SJCRH30 (cell line): ENCODE measurements at places on chromosomes 11 and 22. TPM values are rescaled to one million over a fixed set of nuclear protein-coding genes. Genes with fewer than 3 reads are reported as not detected.

OR4A16 gene
- total RNA-seq: not detected in 2 replicates

TSPO gene
- 0.89 and 1.9 TPM in 2 replicates for total RNA-seq

SAA2 gene
- not detected in 2 replicates for total RNA-seq

GRCh38 chr11:19039409-19039808 lies 21.1 kb downstream of the MRGPRX2 start:
- DNase-seq: no peak

DNA sequence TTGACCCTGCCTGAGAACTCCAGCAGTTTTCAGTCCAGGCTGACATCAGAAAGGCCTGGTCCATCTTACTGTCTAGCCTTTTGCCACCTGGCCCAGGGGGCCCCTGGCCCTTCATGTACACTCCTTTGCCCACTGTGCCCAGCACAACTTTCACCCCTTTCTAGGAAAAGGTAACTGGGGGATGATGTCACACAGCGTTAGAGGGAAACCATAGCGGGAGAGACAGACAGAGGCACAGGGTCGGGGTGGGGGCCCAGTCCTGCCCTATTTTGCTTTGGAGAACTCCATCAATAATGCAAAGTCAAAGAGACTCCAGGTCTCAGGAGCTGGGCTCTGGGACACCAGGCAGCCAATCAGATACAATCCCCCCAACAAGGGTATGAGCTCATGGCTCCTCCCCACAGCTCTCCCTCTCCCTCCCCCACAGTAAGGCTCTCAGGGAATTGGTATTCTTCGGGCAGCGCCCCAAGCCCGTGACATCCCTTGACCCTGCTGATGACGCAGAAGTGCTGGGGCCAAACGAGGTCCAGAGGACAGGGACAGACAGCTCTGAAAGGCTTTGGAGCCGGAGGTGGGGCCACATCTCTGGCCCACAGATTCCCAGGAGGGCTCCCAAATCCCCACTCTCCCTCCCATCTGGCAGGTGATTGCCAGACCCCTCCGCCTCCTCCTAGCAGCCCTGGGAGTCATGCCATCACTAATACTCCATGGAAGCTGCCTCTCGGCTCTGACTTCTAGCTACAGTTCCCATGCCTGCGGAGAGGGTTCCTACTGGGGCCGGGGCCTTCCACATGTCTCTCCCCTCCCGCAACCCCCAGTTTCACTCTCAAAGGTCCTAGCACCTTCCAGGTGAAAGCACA lies 5.9 kb downstream of the USP2 start:
- peak; percentile 68 for DNase-seq

- DNase-seq: no peak
These were observed 202.9 kb downstream of the FAM76B start for GRCh38 chr11:95586661-95587060.

GRCh38 chr11:116913000-116913399 lies 75.6 kb upstream of the APOA1 start:
- DNase-seq: no peak

DNA sequence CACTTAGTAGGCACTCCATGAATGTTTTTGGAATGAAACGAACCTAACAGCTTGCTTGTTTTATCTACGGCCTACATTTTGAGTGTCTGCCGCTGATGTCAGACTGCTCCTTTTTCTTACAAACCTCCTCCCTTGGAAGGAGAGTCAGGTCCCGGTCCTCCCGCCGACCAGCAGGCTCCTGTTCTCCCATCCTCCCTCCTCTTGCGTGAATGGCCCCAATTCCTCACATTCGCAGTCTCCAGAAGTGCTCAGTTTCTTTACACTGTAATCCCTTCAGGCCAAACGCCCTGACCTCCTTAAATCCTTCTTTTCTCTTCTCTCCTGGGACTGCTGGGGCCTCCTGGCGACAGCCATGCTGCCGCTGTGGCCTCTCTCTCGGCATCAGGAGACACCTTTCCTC lies 82.6 kb upstream of the CSNK2A3 start:
- no peak for DNase-seq

GRCh38 chr11:73053964-73054363 lies 88.2 kb downstream of the FCHSD2 start:
- no peak for DNase-seq

DNA sequence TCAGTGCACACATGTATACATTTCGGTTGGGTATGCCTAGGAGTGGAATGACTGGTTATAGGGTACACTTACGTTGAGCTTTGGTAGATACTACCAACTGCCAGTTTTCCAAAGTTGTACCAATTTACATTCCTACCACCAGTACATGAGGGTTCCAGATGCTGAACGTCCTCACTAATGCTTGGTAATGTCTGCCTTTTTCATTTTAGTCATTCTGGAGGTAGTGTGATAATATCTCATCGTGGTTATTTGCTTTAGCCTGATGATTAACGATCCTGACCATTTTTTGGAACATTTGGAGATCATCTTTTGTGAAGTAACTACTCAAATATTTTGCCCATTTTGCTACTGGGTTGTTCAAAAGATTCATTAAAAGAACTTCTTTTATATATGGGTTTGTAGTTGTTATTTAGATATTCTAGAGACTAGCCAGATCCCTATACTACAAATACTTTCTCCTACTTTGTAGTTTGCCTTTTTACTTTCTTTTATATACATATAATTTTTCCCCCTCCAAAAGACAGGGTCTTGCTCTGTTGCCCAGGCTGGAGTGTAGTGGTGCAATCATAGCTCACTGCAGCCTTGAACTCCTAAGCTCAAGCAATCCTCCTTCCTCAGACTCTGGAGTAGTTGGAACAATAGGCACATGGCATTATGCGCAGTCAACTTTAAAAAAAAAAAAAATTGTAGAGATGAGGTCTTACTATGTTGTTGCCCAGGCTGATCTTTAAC lies 62.1 kb downstream of the RBFOX2 start:
- no peak for DNase-seq

GRCh38 chr11:23423104-23423503 lies 562.8 kb upstream of the CCDC179 start:
- DNase-seq: peak; percentile 32
